ENCODE measurements at places on chromosomes 5 and 9. TPM values are rescaled to one million over a fixed set of nuclear protein-coding genes. Genes with fewer than 3 reads are reported as not detected.

Gene MEF2C
- total RNA-seq = 29.8 TPM

Gene LRRC19
- not detected for total RNA-seq

Gene SPATA9
- 0.42 TPM for total RNA-seq

Gene EGFL7
- total RNA-seq = 77.2 TPM

Gene CCDC171
- 1.9 TPM for total RNA-seq

Gene PCDHGC5
- 0.30 TPM for total RNA-seq

Gene CCDC192
- not detected for total RNA-seq

Gene HAPLN1
- total RNA-seq = not detected

Gene DNAH5
- 0.82 TPM for total RNA-seq

Gene IL5
- total RNA-seq = not detected

Gene GCNT1
- 0.55 TPM for total RNA-seq

Gene AP3S1
- 90.9 TPM for total RNA-seq

Gene DCAF10
- total RNA-seq = 21.8 TPM

Gene TRPM6
- total RNA-seq = 1.4 TPM

Gene C9orf40
- 9.4 TPM for total RNA-seq

Gene CRHBP
- not detected for total RNA-seq

Gene SOHLH1
- total RNA-seq = not detected

Gene RANBP3L
- total RNA-seq = 0.17 TPM

Gene C9orf152
- total RNA-seq = not detected

Gene TMEM252
- total RNA-seq = not detected

Gene NEURL1B
- total RNA-seq = 2.3 TPM

Gene GFI1B
- not detected for total RNA-seq

Gene SLC12A7
- 7.2 TPM for total RNA-seq

Gene TUSC1
- total RNA-seq = 13.7 TPM

Gene AFAP1L1
- 1.4 TPM for total RNA-seq

Gene DAB2IP
- total RNA-seq = 3.9 TPM

Gene ERMP1
- total RNA-seq = 16.2 TPM

Gene CMYA5
- 0.29 TPM for total RNA-seq

Gene PROB1
- total RNA-seq = 1.5 TPM

Gene EIF4E1B
- not detected for total RNA-seq

Gene HRH2
- not detected for total RNA-seq

Gene TAS2R1
- not detected for total RNA-seq

Gene QRFP
- total RNA-seq = not detected

Gene ZNF454
- not detected for total RNA-seq

Gene ALDH1A1
- 155 TPM for total RNA-seq

Gene SLC6A19
- total RNA-seq = not detected

Gene PCDHGA4
- 0.79 TPM for total RNA-seq

All from NCI-H460 (cell line).